CD4-positive, alpha-beta T cell treated with Interferon gamma for 1 hour (primary cell): ENCODE measurements at places on chromosomes 12 and 14.

DNA sequence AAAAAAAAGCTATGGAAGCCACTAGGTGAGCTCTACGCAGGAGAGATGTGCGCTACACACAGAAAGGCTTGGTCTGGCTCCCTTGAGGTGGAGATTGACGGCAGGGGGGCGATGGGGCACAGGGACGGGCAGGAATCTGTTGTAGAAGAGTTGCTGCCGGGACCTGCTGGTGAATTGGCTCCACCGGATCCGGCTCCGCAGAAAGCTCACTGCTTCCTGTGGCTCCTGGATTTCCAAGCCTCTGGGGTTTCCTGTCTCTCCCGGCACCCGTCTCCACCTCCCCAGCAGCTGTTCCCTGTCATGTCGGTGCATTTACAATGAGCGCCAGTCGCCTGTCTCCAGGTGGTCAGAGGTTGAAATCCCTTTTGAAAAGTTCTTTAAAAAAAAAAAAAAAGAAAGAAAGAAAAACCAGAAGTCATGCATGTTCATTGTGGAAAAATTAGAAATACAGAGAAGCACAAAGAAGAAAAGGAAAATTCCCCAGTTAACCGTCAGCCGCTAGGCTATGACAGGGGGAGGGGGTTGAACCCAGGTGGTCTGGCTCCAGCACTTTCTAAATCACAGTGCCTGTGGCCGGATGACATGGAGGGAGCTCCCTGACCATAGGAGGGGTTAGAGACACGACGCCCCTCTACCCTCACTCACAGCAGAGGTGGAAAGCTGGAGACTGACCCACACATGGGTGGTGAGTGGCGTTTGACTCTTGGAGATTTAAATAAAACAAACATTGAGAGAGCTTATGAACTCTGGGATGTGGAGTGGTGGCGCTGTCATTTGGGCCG, 20.8 kb downstream of the FAM222A start:
- no peak for DNase-seq

DNA sequence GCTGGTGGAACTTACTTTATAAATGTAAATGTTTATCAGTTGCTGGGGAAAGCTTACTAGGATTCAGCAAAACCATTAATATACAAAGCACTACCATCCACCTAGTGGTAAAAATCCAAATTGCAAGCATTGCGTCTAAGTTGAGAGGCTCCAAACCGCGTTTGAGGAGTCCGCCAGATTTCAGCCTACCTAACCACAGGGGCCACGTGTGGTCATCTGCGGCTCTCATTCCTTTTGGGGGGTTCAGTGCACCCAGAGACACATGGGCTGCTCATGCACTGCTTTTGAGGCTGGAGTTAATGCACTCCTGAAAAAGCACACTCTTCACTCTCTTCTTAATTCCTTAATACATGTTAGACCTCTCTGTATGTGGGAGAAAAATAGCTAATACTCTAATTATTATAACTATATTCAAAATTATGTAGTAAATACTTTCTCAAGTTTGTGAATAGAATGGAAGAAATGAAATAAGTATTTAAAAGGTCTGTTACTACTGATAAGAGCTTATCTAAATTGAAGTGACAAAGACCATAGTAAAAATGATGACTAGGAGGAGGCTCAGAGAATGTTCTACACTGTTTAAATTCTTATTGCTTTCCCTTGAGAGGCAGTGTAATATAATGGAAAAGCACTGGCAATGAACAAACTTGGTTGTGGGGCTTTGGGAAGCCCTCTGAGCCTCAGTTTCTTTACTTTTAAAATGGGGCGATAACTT, 41.4 kb upstream of the MANSC4 start:
- DNase-seq: peak; percentile 8

DNA sequence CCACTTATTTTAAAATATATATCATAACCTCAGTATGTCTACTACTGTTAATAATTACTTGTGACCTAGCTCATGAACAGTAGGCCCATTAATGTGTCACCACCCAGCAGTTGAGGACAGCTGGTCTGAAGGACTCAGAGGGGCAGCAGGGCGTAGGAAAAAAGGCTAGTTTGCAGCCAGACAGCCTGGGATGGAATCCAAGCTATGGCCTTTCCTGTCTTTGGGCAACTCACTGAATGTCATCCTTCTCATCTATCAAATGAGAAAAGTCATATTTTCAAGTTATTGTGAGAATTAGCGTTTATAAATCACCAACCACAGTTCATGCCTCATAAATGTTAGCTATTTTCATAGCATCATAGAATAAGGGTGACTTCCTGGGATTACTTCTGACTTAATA, 12.3 kb downstream of the DENND5B start:
- DNase-seq: no peak

DNA sequence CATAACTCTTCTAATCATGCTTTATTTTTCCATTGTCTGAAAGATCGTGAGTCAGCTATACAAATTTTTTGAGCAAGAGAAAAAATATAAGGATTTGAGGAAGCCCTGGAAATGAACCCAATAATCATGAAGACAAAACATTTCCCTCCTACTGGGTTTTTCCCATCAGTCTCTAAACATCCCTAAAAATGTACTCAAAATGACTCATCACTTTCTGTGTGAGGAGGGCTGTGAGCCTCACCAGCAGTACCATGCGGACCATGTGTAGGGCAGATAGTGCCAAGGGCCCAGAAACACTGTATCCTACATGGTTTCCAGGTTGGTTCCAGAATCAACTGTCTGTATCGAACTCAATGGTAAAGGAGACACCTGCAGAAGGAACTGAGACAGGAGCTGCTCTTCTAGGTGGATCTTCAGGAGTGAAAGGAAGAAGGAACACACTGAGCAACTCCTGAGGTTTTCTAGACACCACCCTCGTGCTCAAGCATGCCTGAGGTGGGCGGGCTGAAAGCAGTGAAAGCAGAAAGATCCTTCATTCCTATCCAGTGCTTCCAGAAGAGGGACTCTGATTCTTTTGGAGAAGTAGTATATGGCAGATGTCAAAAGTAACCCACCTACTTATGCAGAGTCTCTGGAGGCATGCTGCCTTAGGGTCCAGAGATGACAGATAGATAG, 48.6 kb upstream of the RHOJ start:
- no peak for DNase-seq

DNA sequence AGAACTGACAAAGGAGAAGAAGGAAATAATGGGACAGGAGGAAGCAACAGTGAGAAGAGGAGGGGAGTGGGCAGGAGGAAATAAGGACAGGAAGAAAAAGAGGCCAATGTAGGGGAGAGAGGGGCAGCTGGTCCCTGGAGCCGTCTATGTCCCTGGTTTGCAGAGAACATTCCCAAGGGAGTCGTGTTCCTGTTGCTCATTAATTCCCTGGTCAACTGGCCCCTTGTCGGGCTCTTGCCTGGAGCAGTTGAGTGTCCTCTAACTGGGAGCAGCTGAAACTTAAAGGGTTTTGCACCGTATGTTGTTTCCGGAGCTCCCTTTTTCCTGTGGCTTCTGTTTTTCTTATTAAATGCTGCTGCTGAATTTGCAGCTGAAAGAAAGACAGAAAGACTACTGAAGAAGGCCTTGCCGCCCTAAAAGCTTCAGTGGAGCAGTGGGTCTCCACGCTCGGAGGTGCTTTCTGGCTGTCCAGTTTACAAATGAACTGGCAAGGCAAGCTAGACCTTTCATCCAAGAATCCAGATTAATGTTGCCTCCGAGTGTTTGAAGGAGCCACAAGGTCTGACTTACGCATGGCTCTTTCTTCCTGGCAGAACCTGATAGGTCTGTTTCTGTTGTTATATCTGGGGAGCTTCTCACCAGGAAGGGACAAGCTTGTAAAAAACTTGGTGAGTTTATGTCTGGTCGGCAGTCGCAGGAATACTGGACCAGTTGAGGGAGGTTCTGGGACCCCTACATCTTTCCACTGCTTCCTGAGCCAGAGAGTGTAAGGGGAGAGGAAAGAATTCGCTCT, 146.2 kb upstream of the RFLNA start:
- DNase-seq: no peak

DNA sequence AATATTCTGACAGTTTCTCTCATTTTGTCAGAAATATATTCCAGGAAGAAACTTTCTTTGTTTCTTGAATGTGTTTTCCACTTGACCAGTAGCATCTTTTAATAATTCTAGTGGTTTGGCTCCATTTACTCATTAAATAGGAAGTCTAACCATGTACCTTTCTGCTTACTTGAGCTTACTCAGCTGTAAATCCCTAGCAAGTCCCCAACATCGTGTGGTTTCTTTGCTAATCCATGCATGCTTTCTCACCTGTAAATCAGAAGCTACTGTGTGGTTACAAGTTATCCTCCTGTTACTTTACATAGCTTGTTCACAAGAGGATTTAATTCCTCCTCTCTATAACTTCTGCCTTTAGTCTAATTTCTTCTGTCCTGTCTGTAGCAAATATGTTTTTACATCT, 227.7 kb downstream of the FSCB start:
- no peak for DNase-seq

DNA sequence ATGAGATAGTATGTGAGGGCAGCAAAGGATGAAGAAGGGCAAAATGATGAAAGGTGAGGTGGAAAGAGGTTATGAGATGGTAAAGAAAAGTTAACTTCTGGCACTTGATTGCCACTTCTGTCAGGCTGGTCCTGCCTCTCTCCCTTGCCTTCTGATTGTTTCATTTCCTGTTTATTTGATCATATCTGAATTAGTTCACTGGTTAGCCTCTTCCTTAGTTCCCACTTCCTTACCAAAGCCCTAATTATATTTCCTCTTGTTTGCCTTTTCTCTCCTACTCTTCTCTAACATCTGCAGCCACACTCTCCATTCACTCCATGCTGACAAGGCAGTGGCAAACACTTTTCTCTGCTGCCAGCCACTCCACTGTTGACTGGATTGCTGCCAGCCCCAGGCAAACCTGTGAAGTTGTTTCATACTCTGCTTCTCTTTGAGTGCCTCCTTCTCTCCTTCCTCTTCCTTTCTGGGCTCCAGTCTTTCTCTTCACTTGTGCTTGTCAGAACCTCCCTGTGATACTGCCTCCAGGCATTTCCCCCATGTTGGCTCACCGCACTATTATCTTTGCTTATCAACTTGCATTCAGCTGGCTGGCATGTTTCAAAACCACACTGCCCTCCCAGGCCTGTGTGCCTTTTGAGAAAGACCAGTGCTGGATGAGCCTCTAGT, 8.1 kb downstream of the PNP start:
- no peak for DNase-seq

DNA sequence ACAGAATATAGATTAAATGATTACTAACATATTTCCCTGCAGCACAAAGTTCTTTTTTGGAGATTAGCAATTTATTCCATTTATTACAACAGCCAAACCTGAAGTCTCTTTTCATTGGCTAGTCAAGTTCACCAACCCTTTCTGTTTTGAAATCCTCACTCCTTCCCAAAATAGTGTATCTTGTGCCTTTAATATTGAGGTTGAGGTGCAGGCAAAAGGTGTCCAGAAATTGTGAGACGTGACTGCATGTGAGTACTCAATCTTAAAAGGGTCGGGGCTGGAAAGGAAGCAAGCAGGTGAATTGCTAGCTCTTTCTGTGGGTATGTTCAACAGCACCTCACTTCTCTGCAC, 11.1 kb upstream of the FOXN3 start:
- no peak for DNase-seq

DNA sequence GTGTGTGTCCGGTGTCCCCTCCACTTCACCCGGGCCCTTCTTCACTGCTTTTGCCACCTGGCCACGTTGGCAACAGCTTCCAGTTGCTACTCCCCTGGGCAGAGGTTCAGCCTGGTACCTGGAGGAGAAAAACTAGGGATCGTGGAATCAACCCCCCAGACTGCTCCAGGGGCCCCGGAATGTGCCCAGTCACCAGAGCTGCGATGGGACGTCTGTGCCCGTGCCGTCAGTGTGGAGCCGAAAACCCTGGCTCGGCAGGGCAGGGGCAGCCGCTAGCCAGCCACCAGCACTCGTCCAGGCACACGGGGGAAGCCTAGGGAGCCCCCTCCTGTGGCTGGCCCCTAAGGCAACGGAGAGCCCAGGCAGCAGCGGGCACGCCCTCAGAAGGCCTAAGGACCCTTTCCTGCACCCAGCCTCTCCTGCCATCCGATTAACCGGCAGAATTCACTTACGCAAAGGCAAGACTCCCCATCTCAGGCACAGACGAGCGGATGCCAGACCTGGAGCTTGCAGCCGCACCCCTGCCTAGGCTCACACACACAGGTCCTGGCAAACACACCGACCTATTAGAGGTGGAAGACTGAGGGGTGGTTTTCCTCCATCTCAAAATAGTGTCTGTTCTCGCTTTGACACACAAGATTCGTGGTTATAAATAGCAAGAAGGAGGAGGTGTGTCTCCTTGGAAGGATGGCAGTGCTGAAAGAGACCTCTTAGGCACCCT, 62.6 kb downstream of the FBXL14 start:
- no peak for DNase-seq

DNA sequence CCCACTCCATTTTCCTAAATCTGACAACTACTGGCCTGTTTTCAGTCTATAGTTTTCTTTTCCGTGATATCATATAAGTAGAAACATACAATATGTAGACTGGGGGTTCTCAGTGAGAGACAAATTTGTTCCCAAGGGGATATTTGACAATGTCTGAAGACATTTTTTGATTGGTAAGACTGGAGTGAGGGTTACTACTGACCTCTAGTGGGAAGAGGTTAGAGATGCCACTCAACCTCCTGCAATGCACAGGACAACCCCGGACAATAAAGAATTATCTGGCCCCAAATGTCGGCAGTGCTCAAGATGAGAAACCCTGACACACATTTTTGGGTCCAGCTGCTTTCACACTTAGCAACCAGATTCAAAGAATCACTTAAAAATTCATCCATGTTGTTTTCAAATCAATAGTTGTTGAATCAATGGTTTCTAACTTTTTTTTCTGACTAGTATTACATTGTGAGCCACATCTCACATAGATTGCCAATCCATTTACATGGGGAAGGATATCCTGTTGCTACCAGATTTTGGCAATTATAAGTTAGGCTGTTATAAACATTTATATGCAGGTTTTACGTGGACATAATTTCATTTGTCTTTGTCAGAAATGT, 307.1 kb downstream of the RPL10L start:
- no peak for DNase-seq

DNA sequence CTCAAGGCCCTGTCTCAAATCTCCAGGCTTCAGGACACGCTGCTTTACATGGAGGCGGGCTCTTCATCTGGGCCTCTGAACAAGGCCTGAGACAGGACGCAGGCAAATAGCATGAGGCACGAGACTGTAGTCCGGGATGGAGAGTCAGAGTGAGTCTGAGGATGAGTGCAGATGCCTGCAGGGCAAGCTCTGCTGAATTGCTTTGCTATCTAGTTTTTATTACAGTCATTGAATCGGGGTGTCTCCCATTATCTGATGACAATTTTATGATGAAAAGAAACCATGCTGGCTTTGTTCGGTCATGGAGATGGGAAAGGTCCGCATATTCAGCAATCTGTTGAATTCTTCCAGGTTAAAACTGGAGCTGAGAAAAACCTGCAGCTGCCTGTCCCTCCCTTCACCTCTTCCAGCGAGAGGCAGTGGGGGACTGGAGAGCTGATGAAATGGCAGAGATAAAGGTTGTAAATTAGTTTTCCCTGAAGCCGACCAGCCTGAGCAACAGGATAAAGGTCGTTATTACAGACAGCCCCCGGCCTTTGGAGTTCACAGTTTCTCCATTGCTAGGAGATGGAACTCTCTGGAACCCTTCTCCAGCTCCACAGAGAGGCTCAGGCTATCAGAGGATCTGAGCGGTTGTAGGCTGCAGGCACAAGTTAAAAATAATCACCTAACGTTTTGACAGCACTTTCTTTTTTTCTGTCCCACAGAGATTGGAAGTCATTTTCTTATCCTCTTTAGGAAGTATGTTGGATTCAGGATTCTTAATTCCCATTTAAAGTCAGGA, 1.3 kb upstream of the ADGRD1 start:
- DNase-seq: no peak
